Right cardiac atrium (tissue), 5 donors: ENCODE measurements at places on chromosomes 11 and 22.

DNA sequence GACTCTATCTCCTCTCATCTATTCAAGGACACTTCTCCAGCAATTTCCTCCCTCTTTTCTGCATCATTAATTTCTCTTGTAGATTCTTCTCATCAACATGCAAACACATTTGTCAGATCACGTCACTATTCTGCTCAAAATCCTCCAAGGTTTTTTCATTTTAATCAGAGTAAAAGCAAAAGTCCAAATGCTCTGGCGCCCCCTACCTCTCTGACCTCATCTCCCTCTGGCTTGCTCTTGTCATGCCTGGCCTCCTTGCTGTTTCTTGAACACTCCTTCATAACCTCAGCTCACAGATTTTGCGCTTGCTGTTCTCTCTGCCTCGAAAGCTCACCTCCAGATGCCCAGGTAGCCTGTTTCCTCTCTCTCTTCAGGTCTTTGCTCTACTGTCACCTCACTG is 22.4 kb downstream of the RTCB start:
- DNase-seq, result no peak

GRCh38 chr11:75603791-75604736 is 42.0 kb downstream of the SERPINH1 start:
- DNase-seq, result no peak

- DNase-seq, result peak; percentile 95
Measured at GRCh38 chr22:35430897-35431322, 31.0 kb downstream of the MCM5 start.

DNA sequence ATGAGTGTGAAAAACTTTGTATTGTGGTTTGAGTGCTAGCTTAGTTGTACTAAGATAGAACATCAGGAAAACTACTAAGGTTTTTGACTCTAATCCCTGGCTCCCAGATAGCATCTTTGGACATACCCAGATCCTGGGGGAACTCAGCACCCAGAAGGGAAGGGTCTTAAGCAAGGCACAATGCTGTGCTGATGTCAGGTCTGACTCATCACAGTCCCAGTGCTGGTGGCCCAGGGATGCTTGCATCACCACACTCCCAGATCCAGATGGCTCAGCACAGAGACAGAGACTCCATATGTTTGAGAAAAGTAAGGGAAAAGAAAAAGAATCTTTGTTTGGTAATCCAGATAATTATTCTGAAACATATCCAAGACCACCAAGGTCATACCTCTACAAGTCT is 18.3 kb upstream of the OR56A3 start:
- no peak for DNase-seq

- no peak for DNase-seq
Measured at GRCh38 chr22:37331856-37332536, 49.7 kb downstream of the CYTH4 start.

DNA sequence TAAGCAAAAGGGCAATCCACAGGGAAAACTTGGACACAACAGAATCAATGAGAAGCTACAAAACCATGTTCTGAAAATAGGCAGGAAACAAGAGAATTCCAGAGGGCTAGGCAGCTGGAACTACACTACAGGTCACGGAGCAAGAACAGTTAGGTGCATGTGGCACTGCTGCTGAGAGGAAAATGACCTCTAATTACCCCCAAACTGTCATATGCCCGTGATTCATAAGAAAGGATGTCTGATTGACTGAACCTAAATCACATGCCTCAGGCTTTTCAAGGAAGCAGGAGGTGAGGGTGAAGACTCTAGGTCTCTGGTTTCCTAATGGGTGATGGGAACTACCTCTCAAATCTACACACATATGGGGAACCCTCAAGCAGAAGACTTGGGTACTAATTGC is 17.9 kb upstream of the RRAS2 start:
- DNase-seq, result no peak

DNA sequence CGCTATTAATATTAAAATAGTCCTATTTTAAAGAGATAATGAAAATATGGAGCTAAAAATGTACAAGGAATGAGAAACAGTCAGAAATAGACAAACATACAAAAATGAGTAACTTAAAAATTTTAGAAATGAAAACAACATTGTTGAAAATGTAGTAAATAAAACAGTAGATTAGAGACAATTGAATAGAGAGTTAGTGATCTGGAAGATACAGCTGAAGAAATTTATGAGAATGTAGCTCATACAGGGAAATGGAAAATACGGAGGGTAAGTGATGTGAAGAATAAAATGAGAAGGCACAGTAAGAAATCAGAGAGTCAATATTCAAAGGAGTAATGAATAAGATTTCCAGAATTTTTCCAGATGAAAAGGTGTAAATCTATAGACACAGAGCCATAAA is 424.8 kb downstream of the SOX6 start:
- DNase-seq, result no peak

- no peak for DNase-seq
Measured at GRCh38 chr11:985406-985805, 51.1 kb downstream of the MUC6 start.

GRCh38 chr11:1450949-1451710 is 35.4 kb downstream of the MOB2 start:
- no peak for DNase-seq

DNA sequence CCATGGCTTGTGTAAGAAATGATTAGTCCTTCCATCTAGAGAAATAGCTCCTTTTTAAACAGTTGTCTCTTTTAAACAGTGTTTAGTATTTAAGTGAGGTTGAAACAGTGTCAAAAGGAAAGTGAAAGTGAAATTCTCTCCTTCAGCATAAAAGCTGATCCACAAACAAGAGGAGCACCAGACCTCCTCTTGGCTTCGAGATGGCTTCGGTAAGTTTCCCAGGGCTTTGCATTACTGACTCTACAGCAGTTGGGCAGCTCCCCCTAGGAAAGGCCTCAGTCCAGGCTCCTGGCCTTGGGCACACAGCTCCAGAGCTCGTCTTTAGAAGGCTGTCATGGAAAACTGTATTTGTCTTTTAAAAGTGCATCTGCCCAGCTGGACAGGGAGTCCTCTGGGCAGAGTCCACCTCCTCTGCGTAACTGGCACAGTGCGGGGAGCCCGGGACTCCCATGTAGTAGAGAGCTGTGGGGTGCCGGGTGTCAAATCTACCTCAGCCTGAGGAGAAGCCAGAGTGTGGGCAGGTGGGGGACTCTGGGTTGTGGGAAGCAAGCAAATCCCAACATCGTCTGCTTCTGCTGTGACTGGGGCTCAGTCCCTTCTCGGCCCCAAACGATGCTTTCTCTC is at the start of gene PLAAT4:
PLAAT4 (plus strand) TSS at position 140 of the 624 bp plus-strand sequence; CDS start at position 201, 61 bp downstream.
- peak; percentile 67 for DNase-seq

DNA sequence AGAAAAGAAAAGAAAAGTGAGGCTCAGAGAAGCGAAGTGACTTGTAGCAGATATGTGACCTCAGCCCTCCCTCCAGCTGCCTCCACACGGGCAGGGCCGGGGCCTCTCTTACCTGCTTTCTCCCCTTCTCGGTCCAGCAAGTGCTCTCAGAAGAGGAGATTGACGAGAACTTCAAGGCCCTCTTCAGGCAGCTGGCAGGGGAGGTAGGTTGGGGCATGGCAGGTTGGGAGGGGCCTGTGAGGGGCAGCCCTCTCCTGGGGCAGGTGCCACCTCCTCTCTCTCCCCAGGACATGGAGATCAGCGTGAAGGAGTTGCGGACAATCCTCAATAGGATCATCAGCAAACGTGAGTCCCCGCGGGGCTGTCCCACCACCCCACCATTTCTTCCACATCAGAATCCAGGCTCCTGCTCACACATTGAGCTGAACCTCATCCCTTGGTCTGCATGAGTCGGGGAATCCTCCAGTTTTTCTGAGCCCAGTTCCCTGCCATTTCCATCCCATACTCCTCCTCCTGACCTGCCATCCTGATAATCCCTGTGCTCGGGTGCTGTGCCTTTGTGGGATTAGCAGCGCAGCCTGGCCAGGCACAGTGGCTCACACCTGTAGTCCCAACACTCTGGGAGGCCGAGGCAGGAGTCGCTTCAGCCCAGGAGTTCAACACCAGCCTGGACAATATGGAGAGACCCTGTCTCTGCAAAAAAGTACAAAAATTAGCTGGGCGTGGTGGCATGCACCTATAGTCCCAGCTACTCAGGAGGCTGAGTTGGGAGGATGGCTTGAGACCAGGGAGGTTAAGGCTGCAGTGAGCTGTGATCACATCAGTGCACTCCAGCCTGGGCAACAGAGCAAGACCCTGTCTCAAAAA is 26.4 kb downstream of the CAPN1 start:
- DNase-seq, result no peak

DNA sequence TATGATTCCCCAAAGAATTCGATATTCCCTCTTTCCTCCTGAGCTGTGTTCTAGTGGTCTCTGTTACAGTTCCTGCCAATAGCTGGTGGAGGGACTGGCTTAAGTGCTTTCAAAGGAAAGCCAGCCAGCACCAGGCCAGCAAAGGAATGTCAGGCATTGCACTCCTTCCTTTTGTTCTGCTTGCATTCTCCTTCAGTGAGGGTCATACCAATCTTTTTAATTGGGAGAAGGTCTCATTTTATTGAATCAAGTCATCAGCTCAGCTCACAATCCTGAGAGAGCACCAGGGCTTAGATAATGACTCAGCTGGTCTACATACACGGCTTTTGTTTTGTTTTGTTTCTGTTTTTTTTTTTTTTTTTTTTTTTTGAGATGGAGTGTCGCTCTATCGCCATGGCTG is 222.9 kb downstream of the NAV2 start:
- DNase-seq, result no peak
